Diencephalon (tissue), 1 donor: ENCODE measurements at places on chromosomes 1 and 21. TPM values are rescaled to one million over a fixed set of nuclear protein-coding genes. Genes with fewer than 3 reads are reported as not detected.

SLC25A44 gene
- 14.8 TPM for total RNA-seq

KCNE2 gene
- 0.23 TPM for total RNA-seq

DNASE2B gene
- total RNA-seq: 0.23 TPM

TAL1 gene
- 5.8 TPM for total RNA-seq

TCEA3 gene
- total RNA-seq: 2.3 TPM

BTG2 gene
- 16.8 TPM for total RNA-seq

KLHDC9 gene
- 15.5 TPM for total RNA-seq

RBM11 gene
- total RNA-seq: 14.3 TPM

KLF17 gene
- 0.46 TPM for total RNA-seq

S100A4 gene
- total RNA-seq: 3.2 TPM

TRAPPC10 gene
- total RNA-seq: 25.1 TPM

LHX8 gene
- 26.8 TPM for total RNA-seq

ZBTB8B gene
- total RNA-seq: 16.4 TPM

ADORA1 gene
- total RNA-seq: 29.8 TPM

MAP3K21 gene
- total RNA-seq: 8.1 TPM

AIM2 gene
- total RNA-seq: 9.9 TPM

CCDC190 gene
- 1.2 TPM for total RNA-seq

B3GALT2 gene
- 87.0 TPM for total RNA-seq

BTBD19 gene
- total RNA-seq: 1.8 TPM

PRRX1 gene
- total RNA-seq: 10.6 TPM

PLD5 gene
- 6.0 TPM for total RNA-seq

PIK3CD gene
- total RNA-seq: 13.6 TPM

RGS7 gene
- 31.1 TPM for total RNA-seq

NTNG1 gene
- 129 TPM for total RNA-seq

PEX11B gene
- 32.1 TPM for total RNA-seq

KRTAP13-2 gene
- total RNA-seq: not detected

ERICH3 gene
- total RNA-seq: 20.3 TPM

SERTAD4 gene
- total RNA-seq: 26.8 TPM

DDX20 gene
- total RNA-seq: 22.6 TPM

APCS gene
- not detected for total RNA-seq

IGSF9 gene
- total RNA-seq: 3.9 TPM

AJAP1 gene
- total RNA-seq: 25.4 TPM

KCNA2 gene
- total RNA-seq: 14.1 TPM

DMBX1 gene
- total RNA-seq: 1.8 TPM

BACE2 gene
- 6.5 TPM for total RNA-seq

TMIGD3 gene
- 4.8 TPM for total RNA-seq

OR2L8 gene
- total RNA-seq: 2.5 TPM

PLEKHN1 gene
- total RNA-seq: not detected
